Cerebellar nuclear complex (tissue), 1 donor: ENCODE measurements at places on chromosomes 4 and X.

DNA sequence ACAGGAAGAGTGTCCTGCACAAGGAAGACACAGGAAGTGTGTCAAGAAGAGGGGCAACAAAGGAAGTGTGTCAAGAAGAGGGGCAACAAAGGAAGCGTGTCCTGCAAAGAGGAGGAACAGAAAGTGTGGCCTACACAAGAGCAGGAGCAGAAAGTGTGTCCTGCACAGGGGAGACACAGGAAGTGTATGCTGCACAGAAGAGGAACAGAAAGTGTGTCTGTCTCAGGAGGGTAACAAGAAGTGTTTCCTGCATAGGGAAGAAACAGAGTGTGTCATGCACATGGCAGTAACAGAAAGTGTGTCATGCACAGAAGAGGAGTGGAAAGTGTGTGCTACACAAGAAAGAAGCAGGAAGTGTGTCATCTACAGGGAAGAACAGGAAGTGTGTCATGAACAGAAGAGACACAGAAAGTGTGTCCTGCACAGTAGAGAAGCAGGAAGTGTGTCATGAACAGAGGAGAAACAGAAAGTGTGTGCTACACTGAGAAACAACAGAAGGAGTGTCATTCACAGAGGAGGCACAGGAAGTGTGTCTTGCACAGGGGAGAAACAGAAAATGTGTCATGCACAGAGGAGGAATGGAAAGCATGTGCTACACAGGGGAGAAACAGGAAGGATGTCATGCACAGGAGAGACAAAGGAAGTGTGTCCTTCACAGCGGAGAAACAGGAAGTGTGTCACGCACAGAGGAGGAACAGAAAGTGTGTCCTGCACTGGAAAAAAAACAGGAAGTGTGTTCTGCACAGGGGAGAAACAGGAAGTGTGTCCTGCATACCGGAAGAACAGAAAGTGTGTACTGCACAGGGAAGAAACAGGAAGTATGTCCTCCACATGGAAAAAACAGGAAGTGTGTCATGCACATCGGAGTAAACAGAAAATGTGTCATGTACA lies 526.4 kb upstream of the PRKX start:
- DNase-seq, result no peak

DNA sequence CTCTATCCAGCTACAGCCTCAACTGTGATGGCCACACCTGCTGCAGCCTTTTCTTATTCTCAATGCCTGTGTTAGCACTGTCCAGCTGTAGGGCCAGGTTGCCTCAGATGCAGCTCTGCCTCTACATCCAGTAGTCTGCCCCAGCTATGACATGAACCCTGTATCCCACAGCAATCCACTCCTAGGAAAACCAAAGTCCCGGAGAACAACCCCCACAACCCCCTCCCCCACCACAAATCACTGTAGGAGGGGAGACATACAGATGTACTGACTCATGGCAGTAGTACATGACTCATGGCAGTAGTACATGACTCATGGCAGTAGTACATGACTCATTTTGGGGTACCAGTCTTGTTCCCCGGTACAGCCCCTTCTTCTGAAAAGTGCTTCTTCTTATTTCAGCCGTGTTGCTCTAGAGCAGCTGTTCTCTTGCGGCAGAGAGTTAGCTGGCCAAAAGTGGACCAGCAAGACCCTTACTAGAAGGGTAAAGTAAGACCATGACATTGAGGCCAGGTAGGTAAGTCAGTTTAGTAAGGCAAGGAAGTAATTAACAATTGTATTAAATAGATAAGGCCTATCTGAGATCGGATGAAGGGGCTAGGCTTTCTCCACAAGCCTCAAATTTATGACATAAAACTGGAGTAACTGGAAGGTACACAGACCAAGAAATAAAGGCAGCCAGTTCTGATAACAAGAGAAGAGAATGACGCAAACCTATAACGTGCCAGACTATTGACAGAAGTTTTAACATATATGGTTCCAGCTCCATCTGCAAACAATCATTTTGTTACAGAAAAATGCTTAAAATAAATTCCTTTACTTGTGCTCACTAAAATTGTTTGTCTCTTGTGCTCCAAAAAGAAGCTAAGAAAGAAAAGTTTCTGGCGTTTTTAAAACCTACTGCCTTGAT lies 221.4 kb downstream of the TACR3 start:
- no peak for DNase-seq

- peak; percentile 0 for DNase-seq
Observed at GRCh38 chrX:47613082-47613481, 6.6 kb downstream of the SYN1 start.

DNA sequence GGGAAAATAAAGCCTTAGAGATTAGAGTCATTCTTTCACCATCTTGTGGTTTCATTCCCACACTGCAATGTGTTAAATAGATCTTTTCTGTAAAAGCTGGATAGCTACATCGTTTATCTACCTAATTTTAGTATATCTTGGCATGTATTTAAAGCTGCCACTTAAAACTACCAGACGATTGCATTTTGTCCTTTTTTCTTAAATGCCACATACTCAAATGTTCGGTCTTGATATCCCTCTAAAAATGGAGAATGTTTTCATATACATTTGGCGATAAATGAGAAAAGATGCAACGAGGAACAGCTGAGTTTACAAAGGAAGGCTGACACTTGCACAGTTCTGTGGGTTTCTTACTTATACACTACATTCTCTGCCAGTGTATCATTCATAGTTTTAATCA lies 148.3 kb downstream of the CENPC start:
- DNase-seq, result no peak

GRCh38 chr4:126800575-126801141 lies 832.1 kb upstream of the INTU start:
- no peak for DNase-seq

- no peak for DNase-seq
Observed at GRCh38 chr4:150212485-150212884, 134.2 kb downstream of the DCLK2 start.

DNA sequence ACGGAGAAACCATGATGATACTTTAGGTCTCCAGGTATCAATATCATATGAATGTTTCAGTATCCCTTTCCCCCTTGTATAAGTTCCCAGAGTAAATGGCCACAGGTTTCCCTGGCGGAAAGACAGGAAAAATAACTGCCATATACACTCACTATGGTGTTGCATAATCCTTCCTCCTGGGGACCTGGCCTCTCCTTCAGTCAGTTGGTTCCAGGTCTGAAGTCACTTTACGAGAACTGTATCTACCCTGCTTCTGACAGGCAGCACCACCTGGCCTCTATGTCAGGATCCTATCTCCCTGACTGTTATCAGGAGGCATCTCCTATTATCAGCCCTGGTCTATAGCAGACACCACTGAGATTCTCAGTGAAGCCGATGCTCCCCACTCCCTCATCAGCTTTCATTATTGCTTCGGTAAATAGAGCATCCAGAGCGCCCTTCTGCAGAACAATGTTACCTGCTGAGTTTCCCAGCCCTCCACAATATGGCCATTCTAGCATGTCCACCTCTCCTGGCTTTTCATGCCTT lies 22.6 kb downstream of the HAUS3 start:
- no peak for DNase-seq

GRCh38 chr4:96913441-96914080 lies 1073.7 kb downstream of the PDHA2 start:
- DNase-seq, result no peak

DNA sequence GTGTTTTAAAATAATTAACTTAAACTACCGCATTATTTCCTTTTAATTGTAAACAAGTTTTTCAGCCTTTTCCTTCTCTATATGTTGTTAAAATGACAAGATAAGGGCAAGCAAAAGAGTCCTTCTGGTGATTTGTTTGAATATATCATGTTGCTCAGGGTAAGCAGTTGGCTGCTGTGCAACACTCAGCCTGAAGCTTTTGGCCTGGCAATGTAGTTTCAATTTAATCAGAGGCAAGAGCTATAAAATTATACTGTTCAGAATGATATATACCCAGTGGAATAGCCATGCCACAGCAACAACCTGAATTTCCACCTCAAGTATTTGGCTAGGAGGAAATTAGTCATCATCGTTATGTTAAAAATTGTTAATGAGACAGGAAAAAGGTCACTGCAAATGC lies 53.4 kb downstream of the GRXCR1 start:
- DNase-seq, result no peak

GRCh38 chr4:173912384-173912783 lies 371.1 kb downstream of the FBXO8 start:
- no peak for DNase-seq

GRCh38 chr4:19241895-19242294 lies 1009.8 kb upstream of the SLIT2 start:
- DNase-seq, result no peak

GRCh38 chr4:120034913-120035312 lies 31.7 kb downstream of the MAD2L1 start:
- DNase-seq, result no peak

GRCh38 chr4:119110121-119110520 lies 25.5 kb upstream of the MYOZ2 start:
- no peak for DNase-seq

- DNase-seq, result no peak
Observed at GRCh38 chr4:35124106-35124505, 1120.2 kb downstream of the ARAP2 start.

GRCh38 chr4:134807231-134807745 lies 605.7 kb upstream of the PABPC4L start:
- DNase-seq, result no peak

GRCh38 chr4:142016031-142016430 lies 379.6 kb downstream of the IL15 start:
- DNase-seq, result no peak
